ENCODE measurements at places on chromosomes 4 and X.

GRCh38 chrX:133414406-133415275 is 648 bp downstream of the GPC4 start:
- DNase-seq = peak; percentile 85

DNA sequence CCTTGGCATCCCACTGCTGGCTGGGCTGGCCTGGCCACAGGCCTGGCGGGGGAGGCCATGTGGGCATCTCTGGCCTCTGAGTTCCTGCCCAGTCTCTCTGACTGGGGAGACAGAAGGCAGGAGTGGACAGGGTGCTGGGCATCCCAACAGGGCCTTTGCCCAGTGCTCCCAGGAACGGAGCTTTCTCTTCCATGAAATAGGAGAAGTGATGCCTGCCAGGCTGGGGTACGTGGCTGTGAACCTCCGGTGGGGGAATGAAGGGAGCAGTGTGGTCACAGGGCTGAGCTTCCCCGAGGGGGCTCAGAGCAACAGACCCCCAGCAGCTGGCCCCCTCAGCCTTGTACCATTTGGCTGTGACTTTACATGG is 40.4 kb upstream of the HMX1 start:
- peak; percentile 80 for DNase-seq

- DNase-seq = peak; percentile 85
These were observed at the start of gene FRMPD4 for GRCh38 chrX:12138361-12139313. FRMPD4 (plus strand) TSS chrX:12138473; CDS start chrX:12138972, 499 bp downstream.

DNA sequence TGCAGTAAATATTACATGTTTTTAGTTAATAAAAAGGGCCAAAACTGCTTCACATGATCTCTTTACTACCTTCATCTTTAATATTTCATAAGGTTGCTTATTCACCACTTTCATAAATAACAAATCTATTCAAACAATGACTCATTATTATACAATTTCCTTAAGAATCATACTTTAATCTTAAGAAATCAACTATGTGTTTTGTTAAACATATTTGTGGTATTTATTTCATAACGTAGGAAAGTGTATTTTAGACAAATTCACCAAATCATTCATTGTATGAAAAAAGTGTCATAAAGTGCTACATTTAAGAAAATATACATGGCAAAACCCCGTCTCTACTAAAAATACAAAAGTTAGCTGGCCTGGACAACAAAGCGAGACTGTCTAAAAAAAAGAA is 150.5 kb upstream of the RXFP1 start:
- DNase-seq = no peak

DNA sequence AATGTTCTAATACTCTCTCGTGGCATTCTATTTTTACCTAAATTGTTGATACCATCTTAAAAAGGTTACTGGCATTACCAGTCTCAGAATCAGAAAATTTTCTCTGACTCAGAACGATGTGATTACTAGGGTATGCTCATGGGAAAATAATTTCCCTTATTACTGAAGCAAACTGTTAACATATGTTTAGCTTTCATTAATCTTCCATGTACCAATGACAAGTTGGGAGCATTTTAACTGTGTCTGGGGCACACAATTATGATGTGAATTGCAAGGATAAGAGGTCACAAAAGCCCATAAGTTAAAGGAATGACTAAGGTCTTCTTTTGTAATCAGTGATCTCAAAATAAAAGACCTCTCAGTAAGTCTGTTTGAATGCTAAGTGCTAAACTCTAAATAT is 1254.6 kb downstream of the PCDH18 start:
- DNase-seq = no peak

- no peak for DNase-seq
These were observed 22.5 kb upstream of the CT55 start for GRCh38 chrX:135193740-135194139.

- DNase-seq = no peak
These were observed 64.8 kb downstream of the PJA1 start for GRCh38 chrX:69100478-69100877.

- DNase-seq = no peak
These were observed 579 bp downstream of the IL3RA start for GRCh38 chrX:1336948-1337779.

- DNase-seq = no peak
These were observed 548.3 kb upstream of the SLIT2 start for GRCh38 chr4:19703391-19703790.

DNA sequence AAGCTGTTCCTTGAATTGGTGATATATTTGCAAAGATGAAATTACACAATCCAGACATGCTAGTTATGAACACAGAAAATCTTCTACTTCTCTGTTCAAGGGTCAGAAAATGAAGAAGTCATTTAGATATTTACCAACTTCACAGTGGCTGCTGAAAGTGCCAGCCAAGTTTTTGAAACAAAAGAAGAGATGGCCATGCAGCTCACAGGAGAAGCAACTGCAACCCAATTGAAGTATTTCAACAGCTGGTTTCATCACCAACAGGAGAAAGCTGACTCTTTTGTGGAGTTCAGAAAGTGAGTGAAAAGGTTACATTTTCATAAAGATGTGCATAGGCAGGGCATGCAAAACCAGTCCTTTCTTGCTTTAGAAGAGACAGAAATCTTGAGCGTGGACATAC is 70.1 kb upstream of the LSM6 start:
- DNase-seq = no peak

GRCh38 chrX:16770970-16771482 is 15.2 kb upstream of the TXLNG start:
- DNase-seq = no peak

DNA sequence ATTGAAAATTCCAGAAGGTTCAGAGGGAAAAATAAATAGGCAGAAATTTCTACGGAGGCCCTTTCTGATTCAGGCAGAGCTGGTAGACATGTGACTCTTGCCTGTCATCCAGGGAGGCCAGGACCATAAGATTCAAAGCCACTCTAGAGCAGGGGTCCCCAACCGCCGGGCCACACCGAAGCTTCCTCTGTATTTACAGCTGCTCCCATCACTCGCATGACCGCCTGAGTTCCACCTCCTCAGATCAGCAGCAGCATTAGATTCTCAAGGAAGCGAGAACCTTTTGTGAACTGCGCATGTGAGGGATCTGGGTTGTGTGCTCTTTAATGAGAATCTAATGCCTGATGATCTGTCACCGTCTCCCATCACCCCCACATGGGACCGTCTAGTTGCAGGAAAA is 72.2 kb downstream of the RWDD4 start:
- DNase-seq = no peak

DNA sequence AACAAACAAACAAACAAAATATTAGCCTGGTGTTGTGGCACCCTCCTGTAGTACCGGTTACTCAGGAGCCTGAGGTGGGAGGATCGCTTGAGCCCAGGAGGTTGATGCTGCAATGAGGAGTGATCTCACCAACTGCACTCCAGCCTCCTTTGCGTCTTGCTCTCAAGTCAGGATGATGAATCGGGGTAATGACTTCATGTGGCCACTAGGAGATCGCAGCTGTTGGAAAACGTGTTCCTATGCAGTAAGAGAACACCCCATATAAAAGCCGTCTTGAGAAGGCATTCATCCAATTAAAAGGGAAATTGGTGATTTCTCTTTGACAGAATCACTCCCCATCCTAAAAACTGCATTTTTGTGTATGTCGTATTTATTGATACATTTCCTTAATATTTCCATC is 6.9 kb downstream of the CCNB3 start:
- no peak for DNase-seq

DNA sequence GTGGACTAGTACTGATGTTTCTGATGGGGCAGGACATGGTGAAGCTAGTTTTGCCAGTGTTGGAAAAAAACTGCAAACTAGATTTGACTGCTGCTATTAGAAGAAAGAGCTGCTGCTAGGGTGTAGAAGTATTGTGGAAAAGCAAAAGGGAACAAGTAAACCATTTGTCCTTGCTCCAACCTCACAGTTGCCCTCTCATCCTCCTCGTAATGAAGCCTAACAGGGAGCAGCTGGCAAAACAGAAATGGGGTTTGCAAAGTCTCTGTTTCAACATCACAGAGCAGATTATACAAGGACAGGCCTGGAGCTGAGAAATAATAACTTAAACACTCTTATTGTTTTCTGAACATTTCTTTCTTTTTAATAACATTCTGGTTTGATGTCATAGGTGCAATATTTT is 346.2 kb downstream of the MAGEB5 start:
- DNase-seq = no peak

- no peak for DNase-seq
These were observed 47.2 kb downstream of the SYNPO2 start for GRCh38 chr4:118935819-118936218.

- no peak for DNase-seq
These were observed 66.6 kb upstream of the FHL1 start for GRCh38 chrX:136080766-136081165.

GRCh38 chr4:113880240-113881028 is 99.0 kb downstream of the ARSJ start:
- DNase-seq = no peak

GRCh38 chr4:71268166-71268565 is 70.7 kb upstream of the SLC4A4 start:
- DNase-seq = no peak

DNA sequence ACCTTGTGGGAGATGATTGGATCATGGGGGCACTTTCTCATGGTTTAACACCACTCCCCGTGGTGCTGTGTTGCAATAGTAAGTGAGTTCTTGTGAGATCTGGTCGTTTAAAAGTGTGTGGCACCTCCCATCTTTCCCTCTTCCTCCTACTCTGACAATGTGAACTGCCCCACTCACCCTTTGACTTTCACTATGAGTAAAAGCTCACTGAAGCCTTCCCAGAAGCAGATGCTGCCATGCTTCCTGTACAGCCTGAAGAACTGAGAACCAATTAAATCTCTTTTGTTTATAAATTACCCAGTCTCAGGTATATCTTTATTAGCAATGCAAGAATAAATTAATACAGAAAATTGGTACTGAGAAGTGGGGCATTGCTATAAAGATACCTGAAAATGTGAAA is 509.6 kb upstream of the CT83 start:
- no peak for DNase-seq

DNA sequence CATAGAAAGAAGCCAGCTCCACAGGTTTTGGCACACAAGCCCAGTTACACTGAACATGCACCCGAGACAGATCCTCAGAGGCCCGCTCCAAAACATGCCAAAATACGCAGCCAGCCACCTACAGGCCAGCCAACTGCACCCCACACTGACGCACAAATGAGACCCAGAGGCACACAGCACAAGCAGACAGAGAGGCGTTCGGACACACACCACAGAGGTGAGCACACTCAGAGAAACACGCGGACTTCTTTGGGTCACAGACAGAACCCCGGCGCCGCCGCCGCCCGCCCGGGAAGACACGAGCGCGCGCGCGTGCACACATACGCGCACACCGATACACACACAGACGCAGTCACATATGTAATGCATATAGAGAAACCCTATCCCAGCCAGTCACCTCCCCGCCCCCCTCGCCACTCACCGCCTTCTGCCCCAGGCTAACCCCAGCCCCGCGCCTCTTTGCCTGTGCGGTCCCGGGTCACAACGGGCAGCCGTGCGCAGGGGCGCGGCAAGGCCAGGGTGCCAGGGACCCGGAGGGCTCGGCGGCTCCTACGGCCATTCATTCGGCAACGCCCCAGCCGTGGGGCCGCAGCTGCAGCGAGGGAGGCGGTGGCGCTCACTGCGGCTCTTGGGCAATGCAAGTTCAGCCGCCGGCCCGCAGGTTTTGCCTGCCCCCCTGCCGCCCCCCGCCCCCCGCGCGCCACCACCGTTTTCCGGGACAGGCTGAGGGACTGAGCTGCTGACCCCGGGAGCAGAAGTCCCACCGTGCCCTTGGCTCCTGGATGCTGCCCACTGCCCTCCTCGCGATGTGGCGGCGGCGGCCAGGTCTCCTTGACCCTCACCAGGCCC is 553 bp downstream of the SEPTIN6 start:
- no peak for DNase-seq

- DNase-seq = peak; percentile 87
These were observed at the start of gene KCTD8 for GRCh38 chr4:44448521-44449461. KCTD8 (minus strand) TSS chr4:44448809.

- no peak for DNase-seq
These were observed 691.4 kb downstream of the PCDH7 start for GRCh38 chr4:31411565-31411964.

- DNase-seq = no peak
These were observed 127.9 kb downstream of the SLC39A8 start for GRCh38 chr4:102217345-102217744.

- no peak for DNase-seq
These were observed 80.3 kb upstream of the HHIP start for GRCh38 chr4:144565527-144566195.

DNA sequence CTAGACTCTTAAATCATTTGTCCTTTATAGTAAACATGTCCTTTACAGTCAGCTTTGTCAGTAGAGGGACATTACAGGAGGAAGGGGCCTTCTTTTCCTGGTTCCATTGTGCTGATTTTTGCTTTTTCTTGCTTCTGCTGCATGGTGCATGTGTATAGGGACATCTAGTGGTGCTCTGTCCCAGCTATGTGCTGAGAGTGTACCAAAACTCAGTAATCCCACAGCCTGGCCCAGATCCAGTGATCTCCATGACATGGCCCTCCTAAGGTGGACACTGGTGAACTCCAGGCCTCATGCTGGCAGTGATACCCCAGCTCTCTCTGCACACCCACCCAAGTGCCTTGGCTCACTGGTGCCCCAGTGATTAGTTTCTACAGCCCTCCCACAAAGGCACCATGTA is 45.2 kb downstream of the MAGEB17 start:
- no peak for DNase-seq

GRCh38 chr4:39713691-39714090 is 15.8 kb downstream of the UBE2K start:
- no peak for DNase-seq

DNA sequence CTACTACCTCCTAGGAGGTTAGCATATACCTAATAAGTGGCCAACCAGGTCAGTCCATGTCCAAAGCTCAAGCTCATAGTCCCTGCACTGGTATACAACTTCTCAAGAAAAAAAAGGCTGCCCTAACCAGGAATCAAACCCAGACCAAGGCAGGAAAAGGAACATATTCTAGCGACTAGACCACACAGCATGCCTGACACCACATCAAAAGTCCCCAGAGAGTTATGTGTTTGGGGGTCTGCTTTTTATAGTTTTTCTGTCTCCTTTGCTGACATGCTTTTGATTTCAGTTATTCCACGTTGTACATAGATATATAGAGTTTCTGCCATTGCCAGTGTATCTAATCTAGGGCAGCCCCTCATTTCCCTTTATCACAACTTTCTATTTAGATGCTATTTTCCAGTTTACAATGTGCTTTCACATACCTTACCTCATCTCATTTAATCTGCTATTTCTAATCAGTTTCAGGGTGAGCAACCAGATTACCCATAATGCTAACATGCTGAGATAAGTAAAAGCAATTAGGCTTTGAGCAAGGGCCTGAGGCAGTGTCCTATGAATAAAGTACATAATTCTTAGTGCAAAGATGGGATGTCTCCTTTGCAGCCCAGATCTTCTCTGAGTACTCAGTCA is 17.8 kb downstream of the ARHGEF6 start:
- no peak for DNase-seq

Data from osteocyte (in vitro differentiated cells).